ENCODE measurements at places on chromosomes 7 and 10.

- no peak for DNase-seq
Measured at GRCh38 chr10:1560535-1561192, 176.7 kb downstream of the ADARB2 start.

DNA sequence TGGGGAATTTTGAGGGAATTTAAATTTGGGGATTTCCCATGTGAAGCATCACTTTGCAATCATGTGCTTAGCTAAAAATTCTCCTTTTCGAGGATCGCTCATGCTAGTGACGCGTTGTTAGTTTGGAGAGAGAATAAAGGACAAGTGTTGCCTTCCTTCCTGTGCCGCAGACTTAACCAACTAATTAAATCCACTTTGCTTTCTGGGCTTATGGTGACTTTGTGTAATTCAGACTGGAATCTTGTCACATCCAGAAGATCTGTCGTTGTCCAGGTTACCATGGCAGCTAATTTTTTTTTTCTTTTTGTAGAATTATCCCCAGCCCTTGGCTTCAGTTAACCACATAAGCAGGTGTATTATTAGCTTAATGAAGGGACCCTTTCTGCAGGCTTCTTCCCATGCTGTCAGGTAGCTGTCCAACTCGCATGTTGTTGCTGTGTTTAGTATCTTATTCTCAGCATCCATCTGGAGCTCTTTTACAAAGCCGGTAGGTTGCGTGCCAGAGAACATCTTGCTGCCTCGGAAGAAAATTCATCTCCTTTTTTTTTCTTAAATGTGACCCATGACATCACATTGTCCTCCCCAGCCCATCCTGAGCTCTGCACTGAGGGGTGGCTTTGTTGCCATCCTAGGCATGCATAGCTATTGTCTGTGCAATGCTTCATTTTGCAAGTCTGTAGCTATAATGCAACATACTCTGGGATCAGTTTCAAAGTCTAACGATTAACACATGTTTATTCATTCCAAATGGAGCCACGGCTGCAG lies 47.2 kb upstream of the NRP1 start:
- no peak for DNase-seq

- DNase-seq, result no peak
Measured at GRCh38 chr7:94350734-94351133, 44.0 kb upstream of the COL1A2 start.

- DNase-seq, result no peak
Measured at GRCh38 chr10:73992899-73993788, 4.8 kb upstream of the VCL start.

DNA sequence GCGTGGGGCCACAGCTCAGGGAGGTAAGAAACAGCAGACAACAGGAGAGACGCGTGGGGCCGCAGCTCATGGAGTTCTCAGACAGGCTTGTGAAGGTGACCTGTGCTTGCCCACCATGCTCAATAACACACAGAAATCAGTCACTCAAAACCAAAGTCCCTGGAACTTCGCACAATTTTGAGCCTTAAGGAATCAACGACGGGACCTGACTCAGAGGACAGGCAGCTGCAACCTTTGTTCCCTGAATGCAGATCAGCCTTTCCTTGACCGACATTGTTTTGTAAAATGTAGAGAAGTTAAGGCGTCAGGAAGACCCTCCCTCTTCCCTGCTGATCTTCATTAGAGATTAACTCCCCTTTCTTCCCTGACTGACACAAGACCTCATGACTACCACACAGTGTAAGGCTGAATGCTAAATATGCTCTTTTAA lies 8.5 kb upstream of the KNDC1 start:
- no peak for DNase-seq

DNA sequence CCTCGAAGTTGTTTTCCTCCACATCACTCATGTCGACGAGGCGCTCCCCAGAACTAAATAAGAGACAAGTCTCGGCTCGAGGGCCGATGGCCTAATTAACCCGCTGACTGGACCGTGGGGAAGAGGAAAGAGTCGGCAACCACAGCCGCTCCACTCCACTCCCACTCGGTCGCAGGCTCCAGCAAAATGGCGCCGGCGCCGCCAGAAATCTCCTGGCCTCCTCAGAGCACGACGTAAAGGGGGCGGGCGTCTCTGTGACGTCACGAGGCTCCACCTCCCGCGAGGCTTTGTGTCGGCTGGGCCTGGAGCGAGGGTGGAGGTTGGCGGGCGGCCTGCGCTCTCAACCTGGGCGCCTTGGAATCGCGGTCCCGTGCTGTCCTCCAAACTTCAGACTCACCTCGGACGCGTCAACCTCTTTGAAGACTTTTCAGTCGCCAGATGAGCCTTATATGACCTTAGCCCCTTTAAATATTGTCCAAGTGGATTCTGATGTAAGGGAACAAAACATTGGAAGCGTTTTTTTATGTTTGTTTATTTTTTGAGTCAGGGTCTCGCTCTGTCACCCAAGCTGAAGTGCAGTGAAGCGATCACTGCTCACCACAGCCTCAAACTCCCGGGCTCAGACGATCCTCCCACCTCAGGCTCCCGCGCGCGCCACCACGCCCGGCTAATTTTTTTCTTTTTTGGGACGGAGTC lies at the start of gene TRA2A:
Gene TRA2A (minus strand): TSS at position 188 of the 696 bp plus-strand sequence. CDS start 157 bp downstream, at position 31.
- DNase-seq, result peak; percentile 90

DNA sequence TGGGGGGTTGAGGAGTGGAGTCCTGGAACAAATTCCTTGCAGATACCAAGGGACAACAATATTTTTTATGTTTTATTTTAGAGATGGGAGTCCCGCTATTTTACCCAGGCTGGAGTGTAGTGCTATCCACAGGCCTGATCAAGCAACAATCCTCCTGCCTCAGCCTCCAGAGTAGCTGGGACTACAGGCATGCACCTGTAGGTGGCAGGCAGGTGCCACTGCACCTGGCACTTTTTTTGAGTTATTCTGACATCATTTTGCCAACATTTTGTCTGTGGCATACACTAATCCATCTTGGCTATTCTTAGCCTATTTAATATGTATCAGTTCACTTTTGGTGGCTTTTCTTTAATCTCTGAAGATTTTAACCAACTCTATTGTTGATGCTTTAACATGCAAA lies 317.8 kb upstream of the MTPN start:
- DNase-seq, result no peak

- no peak for DNase-seq
Measured at GRCh38 chr10:109892931-109893330, 30.4 kb downstream of the XPNPEP1 start.

GRCh38 chr7:29892231-29892630 lies 85.9 kb downstream of the WIPF3 start:
- DNase-seq, result no peak

DNA sequence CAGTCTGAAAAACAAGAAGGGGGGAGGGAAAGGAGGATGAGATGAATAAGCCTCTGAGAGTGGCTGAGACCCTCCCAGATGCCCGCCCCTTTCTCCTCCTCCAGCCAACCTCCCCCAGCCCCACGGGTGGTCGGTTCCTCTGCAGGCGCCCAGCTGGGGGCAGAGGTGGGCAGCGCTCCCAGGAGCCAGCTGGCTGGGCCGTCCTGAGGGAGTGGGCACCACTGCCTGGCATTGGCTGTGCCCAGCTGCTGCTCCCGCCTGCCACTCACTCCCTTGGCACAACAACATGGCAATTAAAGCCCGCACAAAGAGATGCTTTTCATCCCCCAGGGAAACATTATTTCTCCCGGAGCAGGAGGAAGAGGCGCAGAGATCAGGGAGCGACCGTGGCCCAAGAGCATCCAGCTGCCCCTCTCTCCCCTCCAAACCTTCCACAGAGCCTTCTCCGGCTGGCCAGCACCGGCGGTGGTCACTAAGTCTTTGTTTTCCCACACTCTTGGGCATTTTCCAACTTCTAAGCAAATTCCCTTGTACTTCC lies 107.2 kb downstream of the SPDYE5 start:
- DNase-seq, result no peak

- no peak for DNase-seq
Measured at GRCh38 chr7:99086532-99086931, 57.4 kb downstream of the SMURF1 start.

DNA sequence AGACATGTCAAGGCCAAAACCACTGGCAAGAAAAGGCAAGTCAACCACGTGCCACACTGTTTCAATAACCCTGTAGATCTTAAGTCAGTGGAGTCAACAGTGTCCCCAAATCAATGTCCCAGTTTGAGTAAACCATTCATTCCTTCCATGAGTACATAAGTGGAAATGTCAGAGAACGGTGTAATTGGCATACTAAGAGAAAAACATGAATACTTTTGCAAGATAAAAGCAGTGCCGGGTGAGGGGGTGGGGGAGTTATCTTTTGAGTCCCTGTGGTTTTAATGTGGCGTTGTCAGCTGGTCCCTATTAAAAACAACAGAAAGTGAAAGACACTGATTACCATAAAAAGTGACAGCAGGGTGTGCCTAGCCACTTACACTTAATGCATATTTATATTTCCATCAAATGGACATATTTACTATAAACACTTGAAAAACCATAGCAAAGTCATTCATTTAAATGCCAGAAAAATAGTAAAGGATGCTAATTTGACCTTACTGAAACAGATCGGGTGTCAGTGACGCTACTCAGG lies 37.8 kb downstream of the RSU1 start:
- no peak for DNase-seq
